Activated CD8-positive, alpha-beta memory T cell treated with anti-CD3 and anti-CD28 coated beads for 24 hours (primary cell): ENCODE measurements at places on chromosomes 7 and 10.
A peak's percentile ranks its signal among the peaks of the same experiment; 100 is the strongest.

- no peak for DNase-seq
Measured at GRCh38 chr10:56895306-56895705, 534.2 kb upstream of the ZWINT start.

- no peak for DNase-seq
Measured at GRCh38 chr10:75293446-75293820, 57.7 kb upstream of the COMTD1 start.

DNA sequence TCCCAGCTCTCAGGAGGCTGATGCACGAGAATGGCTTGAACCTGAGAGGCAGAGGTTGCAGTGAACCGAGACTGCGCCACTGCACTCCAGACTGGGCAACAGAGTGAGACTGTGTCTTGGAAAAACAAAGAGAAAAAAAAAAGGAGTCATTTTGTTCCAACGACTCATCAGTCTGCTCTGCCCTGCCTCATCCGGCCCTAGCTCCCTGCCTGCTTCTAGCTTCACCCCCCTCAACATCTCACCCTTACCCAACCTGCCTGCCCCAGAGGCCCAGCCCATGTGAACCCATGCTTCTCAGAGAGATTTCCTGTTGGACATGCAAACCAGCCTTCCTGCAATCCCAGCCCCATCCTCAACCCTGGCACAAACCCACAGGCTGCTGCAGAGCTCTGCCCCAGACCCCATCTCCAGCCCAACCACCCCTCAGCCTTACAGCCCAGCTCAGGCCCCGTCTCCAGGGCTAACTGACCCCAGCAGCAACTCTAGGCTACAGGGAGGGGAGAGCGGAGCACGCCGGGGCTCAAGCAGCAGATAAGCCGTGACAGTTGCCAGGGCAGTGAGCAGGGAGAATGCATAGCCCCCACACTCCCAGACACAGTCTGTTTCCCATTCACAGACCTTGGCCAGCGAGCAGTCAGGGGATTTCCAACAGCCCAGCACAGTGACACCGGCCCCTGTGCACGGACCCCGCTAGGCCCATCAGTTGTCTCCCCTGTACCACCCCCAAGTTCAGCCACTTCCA lies 86.0 kb upstream of the KCTD7 start:
- DNase-seq: no peak

- DNase-seq: no peak
Measured at GRCh38 chr7:8627325-8627724, 193.9 kb downstream of the NXPH1 start.

DNA sequence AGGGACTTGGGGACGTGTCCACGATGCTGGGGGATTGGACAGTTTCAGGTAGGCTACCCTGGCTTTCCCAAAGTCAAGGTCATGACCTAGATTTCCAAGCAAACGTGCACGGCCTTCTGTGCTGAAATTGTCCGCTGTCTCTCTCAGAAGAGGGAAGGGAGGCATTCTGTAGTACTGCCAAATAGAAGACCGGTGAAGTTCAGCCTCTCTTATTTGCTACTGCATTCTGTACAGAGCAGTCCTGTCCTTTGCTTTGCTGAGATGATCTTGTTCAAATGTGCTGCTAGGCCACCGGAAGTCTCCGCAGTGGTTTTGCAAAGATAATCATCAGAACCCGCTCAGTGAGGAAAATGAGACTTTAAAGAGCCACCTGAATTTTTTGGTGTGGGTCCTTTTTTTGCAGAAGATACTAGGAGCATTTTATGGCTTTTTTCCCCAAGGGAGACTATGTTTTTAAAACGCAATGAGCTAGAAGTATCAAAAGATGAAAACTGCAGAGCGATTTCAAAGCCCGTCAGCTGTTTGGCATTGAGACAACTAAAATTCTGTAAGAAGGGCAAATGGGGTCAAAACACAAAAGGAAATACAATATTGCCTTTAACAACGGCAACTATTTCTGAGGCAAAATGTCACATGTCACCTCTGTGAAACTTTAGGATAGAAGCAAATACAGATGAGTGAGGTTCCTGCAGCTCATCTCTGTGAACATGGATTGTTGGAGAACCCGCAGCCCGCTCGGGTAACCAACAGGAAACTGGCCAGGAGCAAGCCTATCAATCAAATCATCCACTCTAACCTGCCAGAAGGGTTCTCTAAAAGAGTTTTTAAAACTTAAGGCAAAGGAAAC lies 1.3 kb upstream of the NMT2 start:
- peak; percentile 69 for DNase-seq
